ENCODE measurements at places on chromosomes 6 and 20.

GRCh38 chr6:159931846-159932245 is 37.0 kb upstream of the IGF2R start:
- no peak for DNase-seq

DNA sequence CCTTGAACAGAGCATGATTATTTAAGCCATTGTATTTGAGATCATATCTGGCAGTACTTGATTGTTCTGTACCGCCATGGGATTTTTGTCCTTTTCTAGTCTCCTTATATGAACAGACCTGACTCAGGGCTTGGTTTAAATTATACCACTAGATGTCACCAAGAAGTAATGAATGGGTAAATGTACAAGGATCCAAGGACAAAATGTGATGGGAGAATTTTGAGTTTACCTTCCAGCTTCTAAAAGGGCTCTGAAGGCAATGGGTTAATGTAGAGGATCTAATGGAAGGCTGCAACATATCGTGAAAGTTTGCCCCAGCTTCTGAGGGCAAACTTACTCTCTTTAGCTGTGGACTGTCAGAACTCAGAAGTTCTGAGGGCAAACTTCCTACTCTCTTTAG is 12.0 kb downstream of the RNF8 start:
- no peak for DNase-seq

DNA sequence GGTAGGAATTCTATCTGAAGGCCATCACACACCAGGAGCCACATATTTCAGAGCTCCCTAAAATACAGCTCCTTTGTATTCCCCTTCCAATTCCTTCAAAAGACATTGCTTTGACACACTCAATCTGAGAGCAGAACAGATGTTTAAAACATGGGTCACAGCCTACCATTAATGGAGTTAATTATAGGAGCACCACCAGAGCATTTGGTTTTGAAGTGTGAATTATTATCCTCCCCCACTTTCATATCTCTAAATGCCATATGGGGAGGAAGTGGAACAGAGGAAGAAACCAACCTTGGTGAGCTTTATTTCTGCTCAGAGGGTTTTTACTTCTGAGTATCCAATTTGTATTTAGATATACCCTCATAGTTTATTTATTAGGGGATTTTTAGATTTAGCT is 50.7 kb upstream of the TNFRSF21 start:
- DNase-seq: peak; percentile 7

- no peak for DNase-seq
These were observed 84.7 kb upstream of the SIRPA start for GRCh38 chr20:1810572-1810925.

DNA sequence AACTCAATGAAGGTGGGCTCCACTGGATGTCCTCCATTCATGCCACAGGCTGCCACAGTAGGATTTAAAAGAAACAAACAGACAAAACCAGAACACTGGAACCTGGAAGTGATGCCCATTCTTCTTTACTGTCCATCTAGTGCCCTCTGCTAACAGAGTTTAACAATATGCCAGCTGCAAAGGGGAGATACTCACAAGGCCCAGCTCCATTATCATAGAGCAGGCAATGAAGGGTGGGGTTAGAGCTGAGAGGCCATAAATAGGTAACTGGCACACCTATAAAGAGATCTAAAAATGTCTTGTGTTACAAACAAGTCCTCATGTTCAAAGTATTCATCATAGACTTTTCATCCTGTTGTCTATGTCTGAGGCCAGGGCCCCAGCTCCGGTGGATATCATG is 75.6 kb downstream of the SOD2 start:
- DNase-seq: no peak

GRCh38 chr6:89035252-89036101 is 45.1 kb upstream of the PNRC1 start:
- DNase-seq: no peak

GRCh38 chr6:144756469-144756868 is 471.3 kb downstream of the UTRN start:
- no peak for DNase-seq

DNA sequence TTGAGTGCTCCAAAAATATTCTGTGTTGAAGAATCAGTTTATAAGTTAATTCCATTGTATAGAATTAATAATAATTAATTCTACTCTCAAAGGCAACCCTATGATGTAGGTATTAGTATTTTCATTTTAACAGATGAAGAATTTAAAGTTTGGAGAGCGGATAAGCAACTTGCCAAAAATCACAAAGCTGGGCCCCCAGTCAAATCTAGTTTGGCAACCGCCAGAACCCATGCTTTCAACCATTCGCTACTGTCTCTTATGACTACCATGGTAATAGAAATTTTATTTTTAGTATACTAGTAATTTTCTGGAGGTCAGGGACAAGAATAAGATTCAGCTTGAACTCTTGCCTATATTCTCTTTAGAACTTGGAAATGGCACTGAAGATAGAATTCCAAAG is 229.8 kb downstream of the IBTK start:
- DNase-seq: no peak

- no peak for DNase-seq
These were observed 47.1 kb upstream of the CD83 start for GRCh38 chr6:14070457-14070856.

DNA sequence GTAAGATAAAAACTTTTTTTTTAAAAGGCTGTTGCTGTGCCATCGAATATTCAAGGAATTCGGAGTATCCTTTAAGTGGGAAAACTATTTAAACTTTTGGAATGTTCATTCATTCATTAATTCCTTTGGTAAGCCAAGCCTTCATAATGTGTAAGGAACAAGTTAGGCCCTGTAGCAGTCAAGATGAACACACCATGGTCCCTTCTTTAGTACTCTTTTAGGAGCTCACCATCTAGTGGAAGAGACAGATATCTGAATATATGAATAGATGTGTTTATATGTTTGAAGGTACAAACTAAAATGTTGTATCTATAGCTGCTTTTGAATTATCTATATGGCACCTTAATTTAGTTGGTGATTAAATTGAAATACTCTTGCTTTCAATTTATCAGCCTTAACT is 5.8 kb downstream of the SPO11 start:
- no peak for DNase-seq

GRCh38 chr6:90860822-90861601 is 274.1 kb upstream of the MAP3K7 start:
- no peak for DNase-seq

- DNase-seq: no peak
These were observed 13.8 kb downstream of the TREM1 start for GRCh38 chr6:41272591-41273240.

GRCh38 chr6:124721331-124721730 is 240.9 kb upstream of the RNF217 start:
- DNase-seq: no peak

Data from GM18507 (cell line).